Islet precursor cell (in vitro differentiated cells): ENCODE measurements at places on chromosomes 2 and 18.

- DNase-seq: no peak
These were observed 66.5 kb upstream of the TMEM200C start for GRCh38 chr18:5961828-5962150.

DNA sequence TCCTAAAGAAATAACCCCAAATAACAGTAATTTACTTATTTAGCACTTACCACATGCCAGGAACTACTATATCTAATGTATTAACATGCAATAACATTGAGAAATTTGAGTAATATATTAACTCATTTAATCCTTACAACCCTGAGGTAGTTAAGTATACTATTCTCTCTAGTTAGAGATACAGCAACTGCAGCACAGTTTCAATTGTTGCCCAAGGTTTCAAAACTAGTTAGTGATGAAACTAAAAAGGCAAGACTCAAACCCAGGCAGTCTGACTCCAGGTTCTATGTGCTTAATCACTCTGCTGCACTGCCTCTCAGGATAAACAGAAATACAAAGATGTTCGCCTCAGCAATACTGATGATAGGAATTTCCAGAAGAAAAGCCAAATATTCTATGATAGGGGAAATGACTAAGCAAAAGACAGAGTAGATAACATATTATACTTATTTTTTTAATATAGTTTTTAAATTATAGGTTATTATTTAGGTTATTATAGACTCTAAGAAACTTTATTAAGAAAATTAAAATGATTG is 88.0 kb downstream of the SS18 start:
- DNase-seq: no peak

DNA sequence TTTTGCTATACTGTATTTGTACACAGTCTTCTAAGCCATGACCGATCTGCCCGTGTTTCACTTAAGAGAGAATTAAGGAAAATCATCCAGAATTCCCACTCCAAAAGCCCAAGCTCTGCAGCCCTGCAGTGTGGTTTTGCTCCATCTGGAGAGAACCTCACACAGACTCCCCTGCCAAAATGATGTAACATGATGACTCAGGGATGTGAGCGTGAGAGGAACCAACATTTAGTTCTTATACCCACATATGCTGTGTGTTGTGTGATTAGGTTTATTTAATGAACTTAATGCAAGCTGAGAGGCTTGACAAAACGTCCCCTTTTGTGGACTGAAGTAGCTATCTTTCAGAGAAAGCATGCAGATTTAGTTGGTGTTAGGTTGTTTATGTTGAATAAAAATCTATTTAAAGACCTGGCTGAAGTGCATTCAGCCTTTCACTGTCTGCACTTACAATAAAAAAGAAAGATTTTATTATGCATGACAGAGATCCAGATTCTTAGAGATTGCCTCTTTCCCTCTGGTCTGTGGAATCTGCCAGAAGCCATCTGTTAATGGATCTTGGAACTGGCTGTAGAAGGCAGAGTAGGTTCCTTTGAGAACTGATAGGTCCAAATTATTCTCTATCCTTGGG is 6.3 kb downstream of the RAB12 start:
- no peak for DNase-seq

DNA sequence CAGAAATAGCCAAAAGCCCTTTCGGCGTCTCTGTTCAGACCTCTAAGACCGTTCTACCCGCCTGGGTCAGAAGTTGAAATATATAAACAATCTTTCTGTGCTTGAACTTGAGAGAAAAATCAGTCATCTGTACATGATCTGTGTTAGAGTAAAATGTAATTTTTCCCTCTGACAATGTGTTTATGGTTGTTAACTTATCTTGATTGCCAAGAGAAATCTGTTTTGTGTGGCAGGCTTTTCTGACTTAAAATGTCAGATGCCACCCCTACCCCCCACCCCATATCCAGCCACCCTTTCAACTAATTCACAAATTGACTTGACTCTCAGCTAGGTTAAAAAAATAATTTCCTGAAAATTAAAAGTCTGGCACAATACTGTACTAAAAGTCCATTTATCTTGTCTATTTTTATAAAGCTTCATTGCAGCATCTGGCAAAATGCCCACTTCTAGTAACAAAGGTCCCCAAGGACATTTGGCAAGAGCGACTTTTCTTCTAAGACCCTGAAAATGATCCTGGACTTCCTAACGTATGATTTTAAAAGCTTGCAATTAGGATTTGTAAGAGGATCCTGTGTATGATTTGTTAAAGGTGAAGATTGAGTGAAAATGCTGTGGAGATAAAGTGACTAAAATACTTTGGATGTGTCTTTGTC is 304.2 kb downstream of the EPHA4 start:
- DNase-seq: no peak

DNA sequence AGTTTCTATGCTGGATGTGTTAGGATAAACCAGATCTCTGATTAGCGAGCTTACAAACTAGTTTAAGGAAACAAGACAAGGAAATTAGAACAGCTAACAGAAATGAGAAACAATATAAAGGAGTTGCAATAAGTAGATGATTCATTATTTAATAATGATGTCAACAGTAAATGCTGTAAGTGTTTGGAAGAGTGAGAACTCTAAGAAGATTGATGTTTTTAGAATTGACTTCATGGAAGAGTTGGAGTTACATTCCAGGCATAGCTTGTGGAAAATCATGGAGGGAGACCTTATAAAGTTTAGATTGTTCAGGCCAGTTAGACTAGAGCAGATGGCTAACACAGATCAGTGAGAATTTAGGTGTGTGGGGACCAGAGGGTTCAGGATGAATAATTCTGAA is 32.6 kb downstream of the PPP1R1C start:
- DNase-seq: no peak

GRCh38 chr18:73961804-73962203 is 185.8 kb downstream of the FBXO15 start:
- DNase-seq: no peak

GRCh38 chr18:79489899-79490625 is 94.3 kb downstream of the NFATC1 start:
- DNase-seq: peak; percentile 42

- no peak for DNase-seq
These were observed 37.5 kb downstream of the ADI1 start for GRCh38 chr2:3481736-3482362.

DNA sequence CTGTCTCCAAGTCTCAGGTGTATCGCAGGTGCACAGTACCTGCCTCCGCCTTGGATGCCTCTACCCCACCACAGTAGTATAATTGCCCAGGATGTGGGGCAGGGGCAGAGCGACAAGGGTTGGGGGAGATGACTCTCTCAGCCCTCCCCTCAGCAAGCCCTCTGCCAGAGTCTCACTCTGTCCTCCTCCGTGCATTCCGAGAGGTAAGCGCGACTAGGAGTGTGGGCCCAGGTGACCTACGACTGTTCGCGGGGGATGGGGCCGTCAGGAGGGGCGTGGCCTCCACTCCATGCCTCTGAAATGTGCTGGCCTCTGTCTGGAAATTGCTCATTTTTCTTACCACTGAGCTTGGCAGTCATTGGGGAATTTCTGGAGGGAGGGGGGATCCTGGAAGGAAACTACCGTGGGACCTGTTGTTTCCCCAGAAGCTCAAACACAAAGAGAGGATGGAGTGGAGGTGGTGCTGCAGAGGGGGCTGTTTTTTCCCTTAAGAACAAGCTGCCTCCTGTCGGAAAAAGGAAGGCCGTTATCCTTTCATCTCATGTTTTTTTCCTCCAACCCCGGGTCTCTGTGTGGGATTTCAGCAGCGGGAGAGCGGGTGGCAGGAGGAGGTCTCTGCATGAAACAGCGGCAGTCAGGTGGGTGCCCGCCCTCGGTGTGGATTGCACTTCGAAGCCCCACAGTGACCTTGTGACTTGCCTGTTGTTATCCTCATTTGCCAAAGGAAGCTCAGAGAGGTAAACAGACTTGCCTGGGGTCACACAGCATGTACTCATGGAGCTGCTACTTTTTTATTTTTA is 13.0 kb upstream of the RALB start:
- DNase-seq: peak; percentile 86

DNA sequence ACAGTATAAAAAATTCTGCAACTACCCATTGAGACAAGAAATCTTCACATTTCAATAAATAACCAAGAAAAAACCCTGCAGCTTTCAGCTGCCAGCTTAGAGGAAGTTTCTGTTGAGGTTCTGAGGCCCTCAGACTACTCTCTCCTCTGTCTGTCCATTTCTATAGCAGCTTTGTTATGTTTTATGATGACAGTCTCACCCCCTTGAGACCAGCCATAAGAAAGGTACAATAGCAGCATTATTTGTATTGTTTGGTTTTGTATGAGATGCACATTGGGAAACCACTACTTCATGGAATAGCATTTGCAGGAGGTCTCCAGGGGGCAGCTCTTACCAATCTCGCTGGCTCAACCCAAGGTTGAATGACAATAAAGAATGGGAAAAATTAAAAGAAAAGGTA is 334.6 kb upstream of the VRK2 start:
- no peak for DNase-seq

- no peak for DNase-seq
These were observed 736.2 kb upstream of the GCFC2 start for GRCh38 chr2:76446872-76447271.

DNA sequence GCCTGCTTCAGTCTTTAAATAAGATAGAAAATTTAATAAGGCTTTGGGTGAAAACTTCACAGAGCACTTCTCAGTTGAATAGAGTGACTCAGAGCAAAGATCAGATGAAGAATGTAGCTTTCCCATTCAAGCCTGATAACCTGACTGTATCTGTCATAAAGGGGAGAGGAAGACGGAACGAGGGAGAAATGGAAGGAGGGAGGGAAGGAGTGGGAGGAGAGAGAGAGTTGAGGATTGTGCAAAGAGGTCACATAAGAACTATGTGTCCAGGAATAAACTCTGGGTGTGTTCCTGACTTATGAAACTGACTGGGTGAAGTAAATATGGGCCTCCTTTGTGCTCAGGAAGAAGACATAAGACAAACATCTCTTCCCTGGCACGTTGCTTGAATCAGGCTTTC is 385.5 kb downstream of the LPIN1 start:
- DNase-seq: no peak

- DNase-seq: no peak
These were observed 42.5 kb downstream of the MYO7B start for GRCh38 chr2:127577973-127578372.

GRCh38 chr18:74289137-74289536 is 2.6 kb downstream of the CYB5A start:
- no peak for DNase-seq

GRCh38 chr2:145137211-145137610 is 617.3 kb upstream of the ZEB2 start:
- no peak for DNase-seq

DNA sequence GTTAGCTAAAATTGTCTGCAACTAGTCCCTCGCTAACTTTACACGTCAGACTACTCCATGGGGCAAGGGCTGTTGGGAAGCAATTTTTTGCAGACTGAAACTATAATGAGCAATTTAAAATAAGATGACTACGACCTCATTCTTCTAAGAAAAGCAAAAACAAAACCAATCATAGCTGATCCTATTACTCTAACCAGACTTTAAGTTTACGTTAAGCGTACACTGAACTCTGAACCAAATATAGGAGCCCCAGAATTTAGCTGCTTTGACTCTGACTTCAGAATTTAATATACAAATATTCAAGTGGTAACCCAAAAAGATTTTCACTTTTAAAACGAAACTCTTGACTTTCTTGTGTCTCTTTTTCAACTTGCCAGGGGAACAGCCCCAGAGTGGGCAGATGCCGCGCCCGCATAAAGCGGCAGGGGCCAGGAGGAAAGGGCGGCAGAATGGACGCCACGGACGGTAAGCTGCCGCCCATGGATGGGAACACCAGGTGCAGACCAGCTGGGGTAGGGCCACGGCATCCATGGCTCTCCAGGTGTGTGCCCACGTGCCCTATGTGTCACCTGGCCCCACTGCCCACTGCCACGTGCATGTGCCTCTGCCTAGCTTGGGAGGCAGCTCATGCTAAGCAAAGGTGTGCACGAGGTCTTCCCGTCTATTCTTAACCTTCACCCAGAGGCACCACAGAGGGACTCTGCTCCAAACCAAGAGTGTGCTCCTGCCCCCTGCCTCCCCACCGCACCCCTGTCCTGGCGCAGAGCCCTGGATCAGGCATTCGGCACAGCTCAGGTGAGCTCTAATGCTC is 217.6 kb downstream of the HDAC4 start:
- peak; percentile 40 for DNase-seq

DNA sequence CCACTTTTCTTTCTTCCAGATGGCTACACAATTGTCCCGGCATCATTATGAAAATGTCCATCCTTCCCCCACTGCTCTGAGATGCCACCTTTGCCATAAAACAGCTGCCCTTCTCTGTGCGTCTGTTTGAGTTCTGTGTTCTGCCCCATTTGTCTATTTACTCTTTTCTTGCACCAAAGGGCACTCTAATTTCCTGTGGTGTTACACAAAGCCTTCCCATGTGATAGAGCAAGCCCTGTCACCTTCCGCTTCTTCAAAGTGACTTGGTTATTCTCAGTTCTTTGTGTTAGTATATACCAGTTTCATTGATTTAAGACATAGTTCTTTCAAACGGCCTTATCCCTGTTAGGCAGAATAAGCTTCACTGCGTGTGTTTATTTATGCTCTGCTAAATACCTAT is 84.1 kb downstream of the FBXO15 start:
- DNase-seq: no peak

- DNase-seq: no peak
These were observed 9.5 kb upstream of the KLHL29 start for GRCh38 chr2:23375448-23375847.

DNA sequence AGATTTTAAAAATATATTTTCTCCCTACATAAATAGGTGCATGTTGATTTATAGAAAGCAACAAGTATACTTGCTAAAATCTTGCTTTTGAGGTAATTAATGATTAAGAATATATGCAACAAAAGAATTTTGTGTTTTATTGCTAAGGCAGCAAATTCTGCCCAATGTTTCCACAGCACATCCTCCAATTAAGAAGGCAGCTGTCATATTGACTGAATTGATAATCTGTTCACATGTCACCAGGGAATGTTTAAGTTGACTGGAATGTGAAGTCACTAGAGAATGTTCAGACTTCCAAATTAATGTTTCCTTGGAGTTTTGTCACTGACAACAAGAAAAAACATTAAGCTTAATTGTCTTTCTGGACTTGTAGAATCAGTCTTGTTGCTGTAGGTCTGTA is 1602.7 kb upstream of the SLC39A10 start:
- DNase-seq: no peak

DNA sequence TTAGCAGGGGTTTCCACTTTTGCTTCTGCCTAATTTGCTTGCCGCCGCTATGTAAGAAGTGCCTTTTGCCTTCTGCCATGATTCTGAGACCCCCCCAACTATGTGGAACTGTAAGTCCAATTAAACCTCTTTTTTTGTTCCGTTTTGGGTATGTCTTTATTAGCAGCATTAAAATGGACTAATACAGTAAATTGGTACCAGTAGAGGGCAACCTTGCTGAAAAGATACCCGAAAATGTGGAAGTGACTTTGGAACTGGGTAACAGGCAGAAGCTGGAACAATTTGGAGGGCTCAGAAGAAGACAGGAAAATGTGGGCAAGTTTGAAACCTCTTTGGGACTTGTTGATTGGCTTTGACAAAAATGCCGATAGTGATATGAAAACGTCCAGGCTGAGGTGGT is 216.1 kb upstream of the FSIP2 start:
- DNase-seq: no peak

GRCh38 chr2:95060446-95061118 is 35.1 kb downstream of the MAL start:
- peak; percentile 49 for DNase-seq
